Fibroblast of lung (primary cell): ENCODE measurements at places on chromosomes 1 and 21. TPM values are rescaled to one million over a fixed set of nuclear protein-coding genes. Genes with fewer than 3 reads are reported as not detected.
A peak's percentile ranks its signal among the peaks of the same experiment; 100 is the strongest.

Gene ARHGEF10L
- 7.5 and 11.2 TPM in 2 replicates for polyA plus RNA-seq

DNA sequence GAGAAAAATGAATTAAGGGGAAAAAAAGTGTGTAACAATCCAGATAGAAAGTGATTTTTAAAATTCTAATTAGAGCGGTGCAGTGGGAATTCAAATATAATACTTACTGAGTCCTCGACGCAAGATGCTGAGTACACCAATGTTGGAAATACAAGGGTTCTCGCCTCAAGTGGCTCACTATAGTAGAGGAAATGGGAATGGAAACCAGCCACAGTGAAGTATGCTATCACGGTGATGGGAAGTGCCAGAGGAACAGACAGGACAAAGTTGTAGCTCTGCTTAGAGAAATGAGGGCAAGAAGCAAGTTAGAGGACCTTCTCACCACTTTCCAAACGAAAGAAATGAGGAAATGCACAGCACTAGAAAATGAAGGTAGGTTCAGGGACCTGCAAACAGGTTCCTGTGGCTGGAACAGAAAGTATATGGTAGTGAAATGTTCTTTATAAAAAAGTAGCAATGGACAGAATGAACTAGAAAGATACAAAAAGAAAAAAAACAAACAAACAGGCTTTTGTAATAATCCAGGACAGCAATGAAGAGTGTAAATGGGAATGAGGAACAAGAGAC is 13.5 kb downstream of the EGLN1 start:
- no peak overlapping the region for H3K4me3 ChIP-seq
- no peaks in the 10 kb centered on the region for H3K36me3 ChIP-seq
- DNase-seq: no peak

- H3K4me1 ChIP-seq: no peaks in the 10 kb centered on the region
- H3K36me3 ChIP-seq: no peaks in the 10 kb centered on the region
- H3K27me3 ChIP-seq: no peaks in the 10 kb centered on the region
- no peak for DNase-seq
- no peak overlapping the region for H3K4me3 ChIP-seq
Observed at GRCh38 chr1:237261198-237261597, 219.2 kb downstream of the RYR2 start.

DNA sequence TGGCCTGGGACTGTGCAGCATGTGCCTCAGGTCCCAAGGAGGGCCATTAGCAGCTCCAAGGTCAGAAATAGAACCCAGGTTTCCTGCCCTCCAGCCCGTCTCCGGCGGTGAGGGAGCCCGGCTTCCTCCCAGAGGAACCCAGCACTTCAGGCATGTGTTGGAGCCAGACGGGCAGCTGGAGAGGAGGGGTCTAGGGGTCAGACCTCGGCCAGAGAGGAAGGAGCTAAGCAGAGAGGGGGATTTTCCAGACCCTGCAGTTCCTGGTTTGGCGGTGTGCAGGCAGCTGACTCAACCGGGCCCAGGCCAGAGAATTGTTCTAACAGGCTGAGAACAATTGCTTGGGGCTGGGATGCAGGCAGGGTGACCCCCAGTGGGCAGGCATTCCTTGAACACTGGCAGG is 37.1 kb downstream of the HSPG2 start:
- H3K27ac ChIP-seq: no peak overlapping the region
- H3K36me3 ChIP-seq: peaks cover 8% of the 10 kb centered on the region
- H3K4me3 ChIP-seq: no peak overlapping the region
- H3K4me1 ChIP-seq: peaks cover 40% of the 10 kb centered on the region
- DNase-seq: no peak
- H3K27me3 ChIP-seq: no peaks in the 10 kb centered on the region

DNA sequence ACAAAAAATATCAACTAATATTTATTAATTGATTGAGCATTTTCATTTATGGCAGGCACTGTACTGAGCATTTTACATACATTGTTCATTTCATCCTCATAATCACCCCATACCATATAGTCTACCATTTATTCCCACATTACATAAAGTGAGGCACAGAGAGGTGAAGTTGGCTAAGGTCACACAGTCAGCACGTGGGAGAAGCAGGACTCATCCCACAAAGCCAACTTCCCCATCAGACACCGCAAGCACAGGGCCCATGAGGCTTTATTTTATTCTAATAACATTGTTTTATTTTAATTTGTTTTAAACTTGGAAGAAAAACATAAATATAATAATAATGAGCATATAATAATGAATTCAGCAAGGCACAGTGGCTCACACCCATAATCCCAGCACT is 43.1 kb upstream of the CAPZB start:
- no peaks in the 10 kb centered on the region for H3K4me1 ChIP-seq
- no peaks in the 10 kb centered on the region for H3K27me3 ChIP-seq
- H3K36me3 ChIP-seq: no peaks in the 10 kb centered on the region
- no peak overlapping the region for H3K27ac ChIP-seq
- no peak for DNase-seq

GRCh38 chr1:93348104-93348728 is 2.5 kb downstream of the DR1 start:
- no peaks in the 10 kb centered on the region for H3K36me3 ChIP-seq
- H3K27ac ChIP-seq: no peak overlapping the region
- H3K27me3 ChIP-seq: no peaks in the 10 kb centered on the region
- peak overlapping the region; percentile 98 for H3K4me3 ChIP-seq

DNA sequence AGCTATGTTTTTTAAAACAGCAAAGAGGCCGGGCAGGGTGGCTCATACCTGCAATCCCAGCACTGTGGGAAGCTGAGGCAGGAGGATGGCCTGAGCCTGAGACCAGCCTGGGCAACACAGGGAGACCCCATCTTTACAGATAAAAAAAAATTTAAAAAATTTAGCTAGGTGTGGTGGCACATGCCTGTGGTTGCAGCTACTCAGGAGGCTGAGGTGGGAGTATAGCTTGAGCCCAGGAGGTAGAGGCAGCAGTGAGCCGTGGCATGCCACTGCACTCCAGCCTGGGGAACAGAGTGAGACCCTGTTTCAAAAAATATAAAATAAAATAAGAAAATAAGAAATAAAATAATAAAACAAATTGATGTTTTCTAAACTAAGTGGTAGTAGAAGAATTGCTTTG is 8.4 kb downstream of the SLC35A3 start:
- H3K27ac ChIP-seq: no peak overlapping the region
- H3K4me3 ChIP-seq: no peak overlapping the region
- H3K36me3 ChIP-seq: no peaks in the 10 kb centered on the region
- no peaks in the 10 kb centered on the region for H3K27me3 ChIP-seq
- H3K4me1 ChIP-seq: no peaks in the 10 kb centered on the region

- H3K27me3 ChIP-seq: no peaks in the 10 kb centered on the region
- H3K27ac ChIP-seq: no peak overlapping the region
- H3K4me3 ChIP-seq: no peak overlapping the region
- DNase-seq: no peak
Observed at GRCh38 chr1:39360731-39361130, 130.7 kb upstream of the BMP8A start.

- no peak overlapping the region for H3K27ac ChIP-seq
- H3K4me3 ChIP-seq: no peak overlapping the region
- DNase-seq: peak; percentile 52
- no peaks in the 10 kb centered on the region for H3K27me3 ChIP-seq
- H3K36me3 ChIP-seq: no peaks in the 10 kb centered on the region
- H3K4me1 ChIP-seq: no peaks in the 10 kb centered on the region
Observed at GRCh38 chr21:35616090-35616489, 444.2 kb downstream of the SETD4 start.

- no peaks in the 10 kb centered on the region for H3K27me3 ChIP-seq
- peak; percentile 76 for DNase-seq
- peak overlapping the region; percentile 65 for H3K4me3 ChIP-seq
- H3K4me1 ChIP-seq: peaks cover 4% of the 10 kb centered on the region
Observed at GRCh38 chr1:95232646-95233318, 1.2 kb upstream of the RWDD3 start.

DNA sequence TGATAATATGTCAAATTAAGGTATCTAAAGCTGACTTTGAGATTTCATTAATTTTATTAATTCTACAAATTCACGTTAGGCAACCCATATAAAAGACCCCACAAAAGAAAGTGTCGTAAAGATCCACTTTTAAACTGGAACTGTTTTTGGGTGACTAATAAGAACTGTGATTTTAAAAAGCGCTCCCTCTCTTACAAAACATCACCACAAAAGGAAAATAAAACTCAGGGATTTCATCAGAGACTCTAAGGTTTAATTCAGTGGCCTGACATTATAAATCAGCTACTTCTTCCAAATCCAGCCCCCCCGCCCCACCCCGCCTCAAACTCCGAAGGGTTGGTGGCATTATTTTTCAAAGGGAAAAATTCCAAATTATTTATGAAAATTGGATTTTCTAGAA is 2.7 kb downstream of the COL24A1 start:
- DNase-seq: no peak
- no peaks in the 10 kb centered on the region for H3K27me3 ChIP-seq

- H3K27me3 ChIP-seq: no peaks in the 10 kb centered on the region
- H3K27ac ChIP-seq: no peak overlapping the region
- DNase-seq: no peak
Observed at GRCh38 chr1:44681905-44682882, 7.7 kb downstream of the ARMH1 start.

Gene VWA5B1
- polyA plus RNA-seq: not detected in 2 replicates

DNA sequence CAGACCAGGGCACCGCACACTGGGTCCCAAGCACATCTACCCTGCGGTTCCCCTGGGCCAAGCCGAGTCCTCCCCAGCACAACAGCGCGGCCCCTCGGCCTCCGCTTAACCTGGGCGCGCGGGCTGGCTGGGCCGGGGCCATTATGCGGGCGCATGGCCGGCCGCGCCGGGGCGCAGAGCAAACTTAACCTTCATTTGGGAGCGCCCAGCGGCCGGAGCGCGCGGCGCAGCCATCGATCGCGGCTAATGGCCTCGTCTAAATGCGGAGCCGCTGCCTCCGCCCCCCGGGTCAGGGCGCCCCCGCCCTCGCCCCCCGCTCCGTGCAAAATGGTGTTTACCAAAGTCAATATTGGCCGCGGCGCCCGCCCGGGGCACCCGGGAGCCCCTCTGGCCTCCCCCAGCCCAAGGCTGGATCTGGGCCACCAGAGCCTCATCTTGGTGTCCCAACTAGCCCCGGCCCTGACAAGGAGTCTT is 272.1 kb downstream of the TRABD2B start:
- no peak for DNase-seq
- no peak overlapping the region for H3K27ac ChIP-seq
- no peaks in the 10 kb centered on the region for H3K36me3 ChIP-seq
- peaks cover 17% of the 10 kb centered on the region for H3K27me3 ChIP-seq

DNA sequence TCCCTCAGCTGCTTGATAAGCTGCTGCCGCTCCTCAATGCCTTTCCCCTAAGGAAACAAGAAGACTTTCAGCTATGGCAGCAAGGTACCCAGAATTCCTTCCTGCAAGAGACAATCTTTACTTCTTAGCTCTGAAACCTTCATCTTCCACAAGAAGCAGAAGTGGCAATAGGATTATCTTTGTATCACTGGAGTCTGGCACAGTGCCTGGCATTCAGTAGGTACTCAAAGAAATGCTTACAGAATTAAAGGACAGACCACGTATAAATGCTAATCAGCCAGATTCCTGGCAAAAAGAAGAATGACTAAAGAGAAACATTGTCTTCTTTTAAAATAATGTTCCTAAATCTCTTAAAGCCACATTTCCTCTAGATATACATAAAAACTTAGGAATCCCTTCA is 43.7 kb downstream of the SLC27A3 start:
- no peak overlapping the region for H3K4me3 ChIP-seq
- H3K27me3 ChIP-seq: no peaks in the 10 kb centered on the region
- H3K27ac ChIP-seq: no peak overlapping the region
- DNase-seq: no peak

GRCh38 chr1:217542136-217542777 is 88.6 kb downstream of the GPATCH2 start:
- peak; percentile 21 for DNase-seq
- H3K27ac ChIP-seq: no peak overlapping the region
- no peaks in the 10 kb centered on the region for H3K27me3 ChIP-seq
- H3K36me3 ChIP-seq: no peaks in the 10 kb centered on the region
- H3K4me3 ChIP-seq: no peak overlapping the region
- H3K4me1 ChIP-seq: no peaks in the 10 kb centered on the region

- DNase-seq: no peak
- H3K36me3 ChIP-seq: no peaks in the 10 kb centered on the region
Observed at GRCh38 chr1:207884266-207885029, 26.5 kb downstream of the CD34 start.

GRCh38 chr21:31589820-31590219 is 69.7 kb upstream of the SOD1 start:
- DNase-seq: no peak
- H3K27me3 ChIP-seq: no peaks in the 10 kb centered on the region
- H3K4me1 ChIP-seq: no peaks in the 10 kb centered on the region
- H3K27ac ChIP-seq: no peak overlapping the region
- no peaks in the 10 kb centered on the region for H3K36me3 ChIP-seq
- no peak overlapping the region for H3K4me3 ChIP-seq

- no peak for DNase-seq
- peak overlapping the region; percentile 37 for H3K4me3 ChIP-seq
- peaks cover 11% of the 10 kb centered on the region for H3K4me1 ChIP-seq
Observed at GRCh38 chr1:26827663-26828062, 1.2 kb downstream of the ZDHHC18 start.

DNA sequence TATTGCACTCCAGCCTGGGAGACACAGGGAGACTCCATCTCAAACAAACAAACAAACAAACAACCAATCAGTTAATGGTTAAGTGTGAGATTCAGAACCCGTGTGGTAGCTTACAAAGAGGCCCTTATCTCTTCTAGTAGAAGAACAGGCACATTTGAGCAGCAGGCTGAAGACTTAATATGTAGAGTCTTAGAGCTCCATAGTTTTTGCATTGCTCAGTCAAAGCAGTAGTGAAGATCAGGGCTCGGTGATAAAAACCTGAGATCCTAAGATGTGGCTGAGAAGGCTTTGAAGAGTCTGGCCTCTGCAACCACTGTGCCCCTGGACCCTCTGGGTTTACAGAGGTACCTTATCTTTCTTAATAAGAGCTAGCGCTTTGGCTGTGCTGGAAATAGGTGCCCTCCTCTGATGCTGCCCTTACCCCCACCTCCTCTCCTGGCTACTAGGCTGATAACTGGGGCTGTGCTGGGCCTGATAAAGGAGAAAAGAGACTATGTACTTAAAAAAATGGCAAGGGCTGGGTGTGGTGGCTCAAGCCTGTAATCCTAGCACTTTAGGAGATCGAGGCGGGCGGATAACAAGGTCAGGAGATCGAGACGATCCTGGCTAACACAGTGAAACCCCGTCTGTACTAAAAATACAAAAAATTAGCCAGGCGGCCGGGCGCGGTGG is 10.5 kb upstream of the UCK2 start:
- H3K27me3 ChIP-seq: no peaks in the 10 kb centered on the region
- H3K36me3 ChIP-seq: no peaks in the 10 kb centered on the region
- no peak for DNase-seq
- no peak overlapping the region for H3K4me3 ChIP-seq

DNA sequence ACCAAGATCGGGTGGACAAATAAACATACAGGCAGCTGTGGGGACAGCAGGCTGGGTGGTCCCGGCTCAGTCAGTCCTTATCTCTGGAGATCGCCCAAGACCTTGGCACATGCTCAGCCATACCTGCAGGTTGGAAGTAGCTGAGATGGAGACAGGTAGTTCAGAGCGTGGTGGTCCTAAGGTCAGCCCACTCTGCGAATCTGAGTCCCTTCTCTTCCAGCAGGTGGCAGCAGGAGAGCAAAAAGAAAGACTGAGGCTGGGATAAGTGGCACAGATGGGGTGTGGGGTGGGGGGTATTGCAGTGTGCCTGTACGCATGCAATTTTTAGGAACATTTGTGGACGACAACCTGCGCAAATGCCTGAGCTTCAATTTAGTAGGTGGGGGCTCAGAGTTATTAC is 104.9 kb downstream of the TENT5C start:
- H3K4me3 ChIP-seq: no peak overlapping the region
- H3K4me1 ChIP-seq: no peaks in the 10 kb centered on the region
- no peaks in the 10 kb centered on the region for H3K27me3 ChIP-seq
- no peaks in the 10 kb centered on the region for H3K36me3 ChIP-seq

GRCh38 chr1:31773861-31774260 is 9.7 kb upstream of the ADGRB2 start:
- H3K27me3 ChIP-seq: peaks cover 49% of the 10 kb centered on the region
- H3K27ac ChIP-seq: no peak overlapping the region
- no peaks in the 10 kb centered on the region for H3K36me3 ChIP-seq
- DNase-seq: no peak
